ENCODE measurements at places on chromosomes 7 and 10.

DNA sequence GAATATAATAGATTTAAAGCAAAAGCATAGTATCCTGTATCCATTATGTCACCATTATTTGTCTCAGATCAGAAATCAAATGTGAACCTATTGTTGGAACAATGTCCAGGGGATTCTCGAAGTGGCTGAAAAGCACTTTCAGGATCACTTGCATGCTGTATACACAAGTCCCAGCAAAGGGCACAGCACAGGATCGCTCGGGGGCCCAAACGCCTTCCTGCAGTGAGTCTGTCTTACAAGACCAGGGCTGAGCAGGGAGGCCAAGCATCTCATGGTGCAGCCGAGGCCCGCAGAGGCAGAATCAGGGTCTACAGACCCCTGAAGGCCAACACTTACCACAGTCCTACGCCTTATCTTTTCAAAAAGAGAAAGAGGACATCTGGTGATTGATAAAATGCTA is 92.3 kb downstream of the TNS3 start:
- no peak for DNase-seq

DNA sequence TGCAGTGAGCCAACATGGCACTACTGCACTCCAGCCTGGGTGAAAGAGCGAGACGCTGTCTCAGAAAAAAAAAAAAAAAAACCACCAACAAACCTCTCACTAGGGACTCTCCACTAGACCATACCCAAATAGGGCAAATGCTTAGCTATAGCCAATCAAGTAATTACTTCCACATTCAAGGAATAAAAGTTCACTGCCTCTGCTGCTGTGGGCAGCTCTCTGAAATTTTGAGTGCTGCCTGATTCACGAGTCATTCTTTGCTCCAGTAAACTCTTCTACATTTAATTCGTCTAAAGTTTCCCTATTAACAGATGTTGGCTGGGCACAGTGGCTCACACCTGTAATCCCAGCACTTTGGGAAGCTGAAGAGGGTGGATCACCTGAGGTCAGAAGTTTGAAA is 4.7 kb upstream of the NRBF2 start:
- no peak for DNase-seq

- no peak for DNase-seq
Observed at GRCh38 chr7:12229046-12229445, 18.0 kb downstream of the TMEM106B start.

- DNase-seq = no peak
Observed at GRCh38 chr10:24821986-24822385, 98.3 kb upstream of the ARHGAP21 start.

GRCh38 chr10:120719333-120719732 is 131.8 kb upstream of the WDR11 start:
- DNase-seq = no peak

GRCh38 chr7:11751315-11751714 is 80.7 kb downstream of the THSD7A start:
- no peak for DNase-seq

- no peak for DNase-seq
Observed at GRCh38 chr7:143395187-143396149, 13.2 kb downstream of the EPHA1 start.

DNA sequence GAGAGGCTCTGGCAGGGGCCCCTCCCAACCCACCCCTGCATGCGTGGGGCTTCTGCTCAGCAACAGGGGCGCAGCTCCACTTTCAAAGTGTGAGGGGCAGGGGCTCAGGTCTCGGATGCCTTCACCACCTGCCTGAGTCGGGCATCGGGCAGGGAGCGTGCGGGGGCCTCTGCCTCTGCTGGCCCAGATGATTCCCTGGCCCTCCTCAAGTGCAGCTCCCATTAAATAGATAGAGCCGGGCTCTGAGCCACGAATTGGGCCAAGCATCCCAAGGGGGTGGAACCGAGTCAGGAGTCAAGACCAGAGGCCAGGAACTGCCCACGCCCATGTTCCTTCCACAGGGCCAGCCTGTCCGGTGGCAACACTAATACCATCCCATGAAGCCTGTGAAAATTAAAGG is 108.9 kb upstream of the FAM20C start:
- DNase-seq = no peak

GRCh38 chr7:129968592-129969383 is 16.0 kb upstream of the UBE2H start:
- DNase-seq = no peak

DNA sequence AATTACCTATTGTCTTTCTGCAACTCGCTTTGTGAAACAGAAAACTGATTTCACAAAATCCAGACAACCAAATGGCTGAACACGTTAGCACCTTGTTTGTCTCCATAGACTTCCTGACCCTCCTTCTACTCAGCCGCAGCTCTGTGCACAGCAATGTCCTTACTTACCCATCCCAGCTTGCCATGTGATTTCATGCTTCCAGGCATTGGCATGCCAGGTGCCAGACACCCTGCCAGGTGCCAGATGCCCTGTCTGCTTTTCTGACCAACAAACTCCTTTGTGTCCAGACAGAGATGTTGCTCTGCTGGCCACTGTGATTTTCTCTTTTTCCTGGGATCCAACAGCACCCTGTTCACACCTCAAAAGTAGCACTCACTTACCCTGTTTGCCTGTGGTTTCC is 16.1 kb upstream of the FAM170B start:
- DNase-seq = no peak

- no peak for DNase-seq
Observed at GRCh38 chr7:151483711-151483983, 36.0 kb downstream of the RHEB start.

DNA sequence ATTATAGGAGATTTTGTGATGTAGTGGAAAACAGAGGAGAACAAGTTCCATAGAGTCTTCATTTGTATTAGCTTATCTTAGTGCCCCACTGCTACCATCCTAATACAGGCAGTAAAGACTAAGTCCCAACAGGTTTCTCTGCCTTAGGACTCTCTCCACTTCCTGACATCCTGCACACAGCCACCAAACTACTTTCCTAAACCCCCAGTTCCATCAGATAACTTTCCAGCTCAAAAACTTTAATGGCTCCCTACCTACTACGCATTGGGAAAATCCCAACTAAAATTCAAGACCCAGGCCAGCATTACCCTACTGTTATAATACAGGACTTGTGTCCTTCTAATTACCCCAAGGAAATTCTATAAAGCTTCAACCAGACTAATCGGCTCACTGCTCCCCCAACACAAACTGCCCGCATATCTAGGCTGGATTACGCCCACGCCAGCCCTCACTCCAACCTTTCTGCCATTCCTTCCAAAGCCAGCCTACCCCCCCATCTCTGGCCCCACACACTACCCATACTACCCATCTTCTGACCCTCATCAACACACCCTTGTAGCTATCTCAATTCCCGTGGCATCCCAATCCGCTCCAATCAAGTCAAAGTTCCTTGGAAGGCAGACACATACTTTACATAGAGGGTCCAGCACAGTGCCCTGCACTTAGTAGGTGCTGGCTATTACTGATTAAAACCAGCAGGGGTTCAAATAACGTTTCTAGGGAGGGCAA is 1.4 kb downstream of the IDE start:
- no peak for DNase-seq

DNA sequence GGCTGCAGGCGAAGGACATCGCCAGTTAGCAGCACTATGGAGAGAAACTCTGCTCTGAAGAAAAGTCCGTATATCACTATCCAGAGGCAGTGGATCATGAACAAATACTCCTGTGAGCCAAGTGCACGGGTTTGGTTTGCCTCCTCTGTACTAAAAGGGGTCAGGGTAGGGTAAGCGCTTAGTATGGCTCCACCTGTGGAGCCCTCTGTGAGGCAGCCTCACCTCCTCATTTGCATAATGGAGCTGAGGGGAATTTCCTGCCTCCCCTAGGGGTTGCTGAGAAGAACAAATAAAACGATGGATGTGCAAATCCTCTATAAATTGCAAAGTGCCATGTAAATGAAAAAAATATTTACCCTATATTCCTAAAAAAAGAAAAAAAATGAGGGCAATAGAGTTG is 63.4 kb downstream of the GPR26 start:
- DNase-seq = no peak

DNA sequence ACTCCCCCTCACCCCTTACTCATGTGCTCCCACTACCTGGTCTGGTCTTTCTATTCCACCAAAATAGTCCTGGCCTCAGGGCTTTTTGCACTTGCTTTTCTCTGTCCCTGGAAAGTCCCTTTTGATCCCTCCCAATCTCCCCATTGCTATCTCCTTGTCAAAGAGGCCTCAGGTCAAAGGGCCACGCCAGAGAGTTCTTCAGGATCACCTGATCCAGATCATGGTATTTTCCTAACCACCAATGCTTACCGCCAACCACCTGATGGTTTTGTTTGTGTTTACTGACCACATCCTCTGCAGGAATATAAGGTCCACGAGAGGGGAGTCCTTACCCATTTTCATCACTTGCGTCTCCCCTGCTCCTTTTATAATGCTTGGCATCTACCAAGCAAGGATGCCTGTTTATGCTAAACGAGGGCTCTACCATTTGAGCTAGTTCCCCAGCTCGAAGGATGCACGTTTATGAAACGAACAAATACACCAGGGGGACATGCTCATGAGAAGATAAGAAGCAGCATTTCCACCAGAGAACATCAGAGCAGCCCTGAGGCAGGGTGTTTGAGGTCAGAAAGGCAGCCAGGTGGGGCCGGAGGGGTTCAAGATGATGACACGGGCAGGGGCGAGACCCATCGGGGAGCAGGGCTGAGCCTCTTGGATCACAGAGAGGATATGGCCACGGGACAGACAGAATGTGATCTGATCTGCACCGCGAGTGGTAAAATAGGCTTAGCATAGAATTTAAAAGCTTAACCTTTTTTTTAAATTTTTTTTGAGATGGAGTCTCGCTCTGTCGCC is 43.1 kb upstream of the FOXK1 start:
- DNase-seq = no peak

DNA sequence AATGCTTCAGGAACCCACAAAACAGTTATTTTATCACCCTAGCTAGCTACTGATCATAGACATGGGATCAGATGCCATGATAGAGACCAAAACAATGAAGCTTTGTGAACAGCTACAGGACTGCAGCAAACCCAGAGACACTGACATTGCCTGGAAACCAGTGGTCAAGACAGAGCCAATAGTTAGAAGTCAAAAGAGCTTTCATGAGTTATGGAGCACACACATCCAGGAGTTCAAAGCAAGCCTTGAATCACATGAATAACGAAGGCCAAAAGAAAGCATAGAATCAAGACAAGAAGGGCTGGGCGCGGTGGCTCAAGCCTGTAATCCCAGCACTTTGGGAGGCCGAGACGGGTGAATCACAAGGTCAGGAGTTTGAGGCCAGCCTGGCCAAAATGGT is 34.5 kb upstream of the GSAP start:
- no peak for DNase-seq

GRCh38 chr10:88996927-88997326 is 6.3 kb downstream of the FAS start:
- no peak for DNase-seq

- DNase-seq = no peak
Observed at GRCh38 chr10:120607710-120608703, 151.0 kb downstream of the PLPP4 start.

- DNase-seq = no peak
Observed at GRCh38 chr7:36978461-36978860, 254.2 kb upstream of the AOAH start.

DNA sequence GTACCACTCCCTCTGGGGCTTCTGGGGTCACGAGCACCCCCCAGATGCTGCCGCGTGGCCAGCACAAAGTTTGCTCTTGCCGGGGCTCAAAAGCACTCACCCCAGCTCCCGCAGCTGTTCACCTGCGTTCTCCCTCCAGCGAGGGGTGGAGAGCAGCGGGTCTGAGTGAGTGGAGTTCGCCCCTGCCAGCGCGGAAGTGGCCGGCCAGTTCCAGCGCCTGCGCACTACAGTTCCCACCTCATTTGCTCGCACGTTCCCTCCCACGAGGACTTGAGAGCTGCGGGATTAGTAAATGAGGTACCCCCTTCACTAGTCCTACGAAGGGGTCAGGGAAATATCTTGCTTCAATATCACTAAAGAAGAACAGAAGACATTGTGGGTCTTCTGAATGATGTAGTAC is 24.3 kb upstream of the LRRC72 start:
- DNase-seq = no peak

- no peak for DNase-seq
Observed at GRCh38 chr7:23205577-23205908, 23.7 kb downstream of the NUP42 start.

- peak; percentile 54 for DNase-seq
Observed at GRCh38 chr7:98051118-98051744, 55.4 kb upstream of the LMTK2 start.

GRCh38 chr7:151010307-151011096 is 13.8 kb downstream of the ATG9B start:
- peak; percentile 78 for DNase-seq

DNA sequence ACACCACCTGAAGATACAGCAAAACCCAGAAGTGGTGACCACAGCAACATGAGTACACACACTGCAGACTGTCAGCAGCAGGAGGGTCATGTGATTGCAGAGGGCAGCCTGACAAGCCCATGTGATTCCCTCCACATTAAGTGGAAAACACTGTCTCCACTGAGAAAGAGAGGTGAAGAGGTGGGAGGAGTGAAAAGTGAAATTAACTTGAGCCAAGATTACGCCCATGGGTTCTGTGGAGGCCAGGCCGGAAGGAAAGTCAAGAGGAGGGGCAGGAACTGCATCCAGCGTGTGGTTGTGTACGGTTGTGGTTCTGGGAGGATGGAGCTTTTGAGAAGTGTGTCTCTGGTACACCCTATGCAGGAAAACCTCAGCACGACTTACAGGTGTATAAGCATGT is 138.5 kb downstream of the PLXNA4 start:
- no peak for DNase-seq

DNA sequence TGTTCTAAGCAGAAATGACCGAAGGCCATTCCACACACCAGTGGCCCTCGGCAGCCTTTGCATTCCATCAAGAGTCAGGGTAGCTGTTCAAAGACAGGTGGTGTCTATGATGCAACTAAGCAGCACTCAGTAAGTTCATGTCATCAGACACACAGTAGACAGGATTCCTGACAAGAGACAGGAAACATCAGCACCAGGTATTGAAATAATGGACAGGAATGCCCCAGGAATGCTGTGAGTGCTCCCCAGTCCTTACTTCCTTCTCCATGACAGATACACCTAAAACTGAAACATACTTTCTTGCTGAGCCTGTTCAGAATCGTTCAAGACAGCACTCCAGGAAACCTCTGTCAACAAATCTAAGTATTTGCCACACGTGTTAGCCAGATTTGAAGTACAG is 204.4 kb downstream of the TPST1 start:
- DNase-seq = no peak

DNA sequence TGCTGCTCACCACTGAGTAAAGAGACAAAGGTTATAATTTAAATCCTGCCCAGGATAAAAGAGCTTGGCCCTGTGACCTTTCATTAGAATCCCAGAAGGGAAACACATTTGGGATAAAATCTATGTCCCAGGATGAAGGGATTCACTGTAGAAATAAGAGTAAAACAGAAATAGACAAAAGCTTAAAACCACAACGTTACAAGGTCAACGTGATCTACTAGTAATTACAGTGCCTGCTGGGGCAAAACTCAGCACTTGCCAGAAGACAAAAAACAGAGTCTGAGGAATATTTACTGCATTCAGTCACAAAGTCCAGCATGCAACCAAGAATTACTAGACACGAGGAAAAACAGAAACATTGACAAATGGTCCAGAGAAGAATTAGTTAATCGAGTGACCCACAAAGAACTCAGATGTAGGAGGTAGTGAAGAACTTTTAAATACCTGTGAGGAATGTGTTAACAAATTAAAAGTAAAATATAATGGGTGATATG is 982.3 kb downstream of the GATA3 start:
- DNase-seq = no peak

- DNase-seq = peak; percentile 51
Observed at GRCh38 chr7:43954524-43955228, 28.4 kb downstream of the UBE2D4 start.

- DNase-seq = no peak
Observed at GRCh38 chr10:93715345-93715744, 13.0 kb upstream of the FRA10AC1 start.

- no peak for DNase-seq
Observed at GRCh38 chr10:50336140-50336539, 84.8 kb upstream of the ASAH2 start.

All from SK-N-DZ (cell line).